ENCODE measurements at places on chromosomes 5 and 9.

DNA sequence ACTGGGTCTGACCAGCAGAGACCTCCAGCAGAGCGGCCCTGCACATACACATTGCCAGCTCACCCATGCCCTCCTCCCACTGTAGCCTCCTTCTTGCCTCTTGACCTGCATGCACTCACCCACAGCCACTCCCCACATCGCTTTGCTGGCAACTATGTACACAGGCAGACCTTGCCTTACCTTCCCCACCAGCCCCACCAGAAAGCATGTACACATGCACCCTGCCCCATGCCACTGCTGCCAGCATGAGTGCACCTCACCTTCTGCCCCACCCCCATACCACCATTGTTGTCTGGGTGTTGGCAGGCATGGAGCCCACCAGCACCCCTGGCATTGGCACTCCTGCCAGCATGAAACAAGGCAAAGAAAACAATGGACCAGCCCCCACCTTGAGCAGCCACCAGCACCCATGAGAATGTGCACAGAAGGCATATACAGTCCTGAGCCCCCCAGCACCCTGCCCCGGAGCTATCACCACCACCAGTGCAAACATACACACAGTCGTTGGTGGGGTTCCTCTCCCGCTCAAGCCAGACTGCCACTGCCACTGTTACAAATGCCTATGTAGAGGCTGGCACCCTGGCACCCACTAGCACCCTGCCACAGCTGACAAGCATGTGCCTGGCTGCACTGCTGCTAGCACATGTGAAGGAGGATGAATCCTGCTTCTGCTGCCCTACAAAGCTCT is 171.4 kb upstream of the NR4A3 start:
- DNase-seq, result no peak

DNA sequence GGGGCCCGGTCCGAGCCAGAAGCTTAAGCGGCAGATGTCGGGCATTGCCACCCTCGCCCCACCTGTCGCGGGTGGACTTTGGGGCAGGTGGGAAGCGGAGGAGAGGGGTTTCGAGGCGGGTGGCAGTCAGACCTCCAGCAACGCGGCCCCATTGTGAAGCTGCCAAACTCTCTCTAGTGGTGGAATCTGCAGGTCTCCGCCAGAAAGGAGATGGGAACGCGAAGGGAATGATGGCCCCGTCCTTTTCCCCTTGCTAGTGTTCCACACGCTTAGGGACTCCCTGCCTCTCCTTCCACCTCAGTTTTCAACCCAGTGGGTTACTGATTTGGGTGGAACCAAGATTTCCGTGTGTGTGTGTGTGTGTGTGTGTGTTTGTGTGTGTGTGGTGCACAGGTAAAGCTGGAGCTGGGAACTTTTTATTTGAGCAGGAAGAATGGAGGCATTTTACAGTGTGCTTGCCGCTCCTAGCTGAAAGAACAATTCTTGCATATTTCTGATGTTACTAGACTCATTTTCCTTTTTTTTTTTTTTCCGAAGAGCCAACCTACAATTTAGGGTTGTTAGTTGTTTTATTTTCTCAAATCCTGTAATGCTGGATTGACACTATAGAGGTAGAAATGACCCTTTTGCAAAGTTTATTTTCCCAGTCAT is 1.3 kb downstream of the MACIR start:
- no peak for DNase-seq

- DNase-seq, result no peak
Measured at GRCh38 chr5:135493406-135494180, 41.4 kb upstream of the TIFAB start.

DNA sequence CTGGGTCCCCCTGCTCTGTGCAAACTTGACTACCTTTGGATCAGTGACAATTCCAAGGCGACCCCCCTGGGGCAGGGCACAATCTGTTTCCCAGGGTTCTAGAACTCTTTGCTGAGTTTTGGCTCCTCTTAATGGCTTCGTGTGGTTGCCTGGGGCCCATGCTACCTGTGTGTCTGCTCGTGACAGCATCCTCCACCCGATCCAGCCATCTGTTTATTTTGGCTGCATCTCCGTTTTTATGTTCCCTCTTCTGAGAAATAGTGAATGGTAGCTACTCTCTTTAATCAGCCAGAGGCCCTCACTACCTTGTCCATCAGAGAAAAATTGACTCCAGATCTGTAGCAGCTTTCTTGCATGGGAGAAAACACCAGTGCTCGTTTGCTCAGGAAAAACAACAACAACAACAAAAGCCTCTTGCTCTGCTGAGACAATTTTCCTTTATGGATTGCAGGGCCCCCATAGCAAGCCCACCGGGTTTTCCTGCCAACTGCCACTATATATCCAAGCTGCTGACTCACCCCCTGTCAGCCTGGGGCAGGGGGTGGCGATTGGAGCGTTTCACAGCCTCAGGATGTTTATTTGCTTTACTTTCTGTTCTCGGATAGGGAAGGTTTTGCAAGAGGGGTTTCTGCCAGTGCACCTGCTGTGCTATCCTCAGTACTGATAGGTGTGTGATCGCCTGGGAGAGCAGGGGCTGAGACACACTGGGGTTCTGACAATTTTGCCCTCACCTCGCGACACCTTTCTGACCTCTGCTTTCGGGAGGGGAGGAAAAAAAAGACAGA is 607.8 kb downstream of the BNC2 start:
- DNase-seq, result no peak

DNA sequence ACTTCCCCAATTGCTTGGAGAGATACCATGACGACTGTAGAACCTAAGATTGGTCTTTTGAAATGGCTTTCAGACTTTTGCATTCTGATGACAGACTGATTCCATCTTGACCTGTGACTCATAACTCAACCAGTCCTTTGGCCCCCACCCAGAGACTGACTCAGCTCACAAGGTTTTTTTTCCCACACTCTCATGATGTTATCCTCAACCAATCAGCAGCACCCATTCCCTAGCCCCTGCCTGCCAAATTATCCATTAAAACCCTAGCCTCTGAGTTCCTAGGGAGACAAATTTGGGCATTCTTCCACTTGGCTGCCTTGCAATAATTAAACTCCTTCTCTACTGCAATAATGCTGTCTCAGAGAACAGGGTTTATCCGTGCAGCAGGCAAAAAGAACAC is 1263.3 kb upstream of the CDH9 start:
- DNase-seq, result no peak

DNA sequence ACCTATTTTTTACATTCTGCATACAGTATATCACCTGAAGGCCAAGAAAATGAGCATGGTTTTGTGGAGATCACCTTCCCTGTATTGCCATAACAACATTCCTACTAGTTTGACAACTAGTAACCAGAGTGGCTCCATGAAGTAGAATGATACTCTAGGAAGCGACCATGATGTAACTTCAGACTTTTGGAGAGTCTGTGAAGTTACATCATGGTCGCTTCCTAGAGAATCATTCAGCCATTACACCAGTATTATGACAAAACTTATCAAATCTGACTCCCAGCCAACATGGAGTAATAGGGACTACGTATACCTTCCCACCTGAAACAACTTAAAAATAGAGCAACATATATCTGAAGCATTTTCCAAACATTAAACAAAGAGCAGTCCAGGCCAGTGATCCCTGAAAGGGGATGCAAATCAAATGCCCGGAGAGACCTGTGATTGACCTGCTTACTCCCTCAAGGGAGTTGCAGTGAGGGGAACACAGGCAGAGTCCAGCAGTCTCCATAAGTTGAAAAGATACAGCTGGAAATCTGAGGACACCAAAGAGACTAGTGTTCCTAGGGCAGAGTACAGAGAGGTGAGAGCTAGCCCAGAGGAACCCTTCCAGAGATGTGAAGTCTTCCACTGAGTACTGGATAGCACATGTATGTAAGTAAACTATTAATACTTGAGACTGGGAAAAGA is 7.8 kb downstream of the ECM2 start:
- DNase-seq, result no peak

DNA sequence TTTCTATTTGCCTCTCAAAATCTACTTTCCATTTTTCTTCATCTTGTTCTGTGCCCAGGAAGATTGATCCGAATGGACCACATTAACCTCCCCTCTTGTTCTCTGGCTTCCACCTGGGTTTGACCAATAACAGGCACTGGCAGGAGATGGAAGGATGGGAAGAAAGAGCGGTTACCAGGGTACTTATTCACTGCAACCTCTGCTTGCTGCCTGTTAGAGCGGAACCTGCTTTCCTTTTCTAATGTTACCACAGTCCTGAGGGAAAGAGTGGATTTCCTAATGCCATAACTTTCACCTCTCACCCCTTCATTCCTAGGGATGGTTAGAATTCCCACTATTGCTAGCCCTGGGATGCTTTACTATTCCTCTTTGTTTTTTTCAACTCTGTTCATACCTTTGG is 262.1 kb downstream of the RFX3 start:
- no peak for DNase-seq

DNA sequence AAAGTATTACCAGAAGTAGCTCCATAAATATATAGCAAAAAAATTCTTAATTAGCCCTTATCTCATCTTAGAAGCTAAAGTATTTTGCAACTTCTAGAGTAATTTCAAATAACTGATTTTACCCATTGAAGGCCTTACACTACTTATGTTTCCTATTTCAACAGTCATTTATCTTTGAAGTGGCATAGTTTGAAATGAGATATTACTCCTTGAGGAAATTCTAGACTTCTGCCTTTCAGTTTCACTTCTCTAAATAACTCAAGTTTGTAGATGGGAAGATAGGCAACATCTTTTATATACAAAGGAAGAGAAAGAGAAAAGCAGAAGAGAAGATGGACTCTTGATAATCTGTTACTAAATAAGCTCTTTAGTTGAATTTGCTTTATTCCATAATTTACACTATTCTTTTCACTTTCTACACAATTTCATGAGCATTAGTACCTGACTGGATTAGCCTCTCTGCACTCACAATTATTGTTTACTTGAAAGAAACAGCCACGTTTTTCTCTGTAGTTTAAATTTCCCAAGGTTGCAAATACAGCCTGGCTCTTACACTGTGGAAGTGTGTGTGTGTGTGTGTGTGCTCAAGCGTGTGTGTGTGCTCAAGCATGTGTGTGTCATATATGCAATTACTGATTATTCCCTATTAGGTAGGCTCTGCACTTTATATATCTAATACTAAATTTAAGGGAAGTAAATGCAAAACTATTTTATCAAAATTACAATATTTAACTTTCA is 60.6 kb upstream of the EMB start:
- DNase-seq, result no peak

DNA sequence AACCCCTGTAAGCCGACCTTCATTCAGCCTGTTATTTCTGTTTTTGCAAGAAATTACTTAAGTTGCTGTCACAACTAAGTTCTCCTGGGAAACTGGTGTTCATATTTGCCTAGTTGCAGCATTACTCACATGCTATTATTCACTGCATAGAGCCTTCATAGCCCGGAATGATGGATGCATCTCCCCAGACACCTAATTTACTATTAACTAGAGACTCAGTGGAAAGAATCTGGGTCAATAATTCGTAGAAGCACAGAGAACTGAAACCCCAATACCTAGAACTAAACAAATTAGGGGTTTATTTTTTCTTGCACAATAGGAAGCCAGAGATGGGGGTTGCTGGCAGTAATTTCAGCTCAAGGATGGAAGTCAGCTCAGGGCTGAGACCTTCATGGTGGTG is 45.7 kb upstream of the FAM170A start:
- DNase-seq, result no peak

GRCh38 chr5:88952344-88952743 is 69.4 kb upstream of the MEF2C start:
- peak; percentile 74 for DNase-seq

DNA sequence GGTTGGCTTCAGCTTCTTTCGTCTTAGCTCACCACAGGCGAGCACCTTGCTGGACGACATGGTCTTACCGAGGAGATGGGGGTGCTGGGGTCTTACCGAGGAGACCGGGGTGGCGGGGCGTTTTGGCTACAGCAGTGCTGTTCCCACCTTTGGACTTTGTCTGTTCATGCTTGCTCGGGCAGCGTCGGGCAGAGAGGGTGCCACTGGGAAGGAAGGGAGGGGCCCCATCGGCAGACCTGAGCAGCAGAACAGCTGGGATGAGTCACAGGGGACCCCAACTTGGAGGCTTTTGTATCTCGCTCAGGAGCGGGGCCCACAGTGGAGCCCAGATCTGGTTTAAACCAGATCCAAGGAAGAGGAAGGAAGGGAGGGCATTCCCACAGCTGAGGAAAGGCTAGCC is 106.0 kb upstream of the CACNA1B start:
- DNase-seq, result no peak

DNA sequence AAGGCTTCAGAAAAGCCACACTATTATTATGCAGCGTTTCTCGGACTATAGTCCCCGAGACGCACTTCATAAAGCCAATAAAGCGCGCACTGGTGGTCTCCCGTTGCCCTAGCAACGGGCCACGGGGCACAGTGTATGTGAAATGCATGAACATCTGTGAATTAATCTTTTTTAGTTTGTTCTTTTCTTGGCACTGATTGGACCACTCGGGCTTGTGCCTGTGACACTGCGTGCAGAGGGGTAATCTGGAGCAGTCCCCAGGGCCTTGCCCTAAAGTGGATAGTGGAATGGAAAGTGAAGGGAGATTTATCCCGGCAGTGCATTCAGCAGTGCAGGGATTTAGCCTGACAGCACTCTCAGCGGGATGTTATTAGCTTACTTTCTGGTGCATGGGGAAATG is 92.1 kb downstream of the TLE4 start:
- no peak for DNase-seq

GRCh38 chr9:135744333-135745070 is 42.5 kb downstream of the KCNT1 start:
- DNase-seq, result no peak

Measured in NCI-H2029 treated with DMSO at 0.1 percent for 48 hours (cell line).